Activated T-helper 9 cell treated with anti-CD3 and anti-CD28 coated beads, Interleukin-2, amount 50 U/mL, for 16 hours (primary cell): ENCODE measurements at places on chromosomes 12 and 14.

DNA sequence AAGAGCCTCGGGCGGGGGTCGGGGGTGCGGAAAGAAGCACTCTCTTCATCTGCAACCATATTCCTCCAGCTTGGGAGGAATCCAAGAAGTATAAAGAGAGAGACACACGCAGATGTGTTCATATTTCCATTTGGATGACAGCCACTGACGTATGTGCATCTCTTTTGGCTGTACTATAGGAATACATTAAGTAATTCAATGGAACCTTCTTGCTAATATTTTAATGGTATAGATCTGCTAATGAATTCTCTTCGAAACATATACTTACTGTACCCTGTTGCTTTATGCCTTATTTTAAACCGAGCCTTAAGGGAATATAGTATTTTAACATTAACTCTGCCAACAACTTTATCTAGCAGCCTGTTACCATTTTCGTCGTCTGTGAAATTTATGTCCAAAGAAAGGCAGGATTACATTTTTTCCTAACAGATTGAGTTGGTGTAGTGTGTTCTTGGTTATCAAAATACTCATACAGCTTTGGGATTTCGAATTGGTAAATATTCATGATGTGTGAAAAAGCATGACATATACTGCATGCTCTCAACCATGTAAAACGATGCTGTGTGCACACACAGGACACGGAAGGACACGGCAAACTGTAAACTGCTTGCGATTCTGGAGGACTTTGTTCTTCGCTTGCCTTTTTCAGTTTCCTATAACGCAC is 84.5 kb downstream of the CCDC88C start:
- no peak for DNase-seq

- no peak for DNase-seq
These were observed 50.0 kb downstream of the FIGNL2 start for GRCh38 chr12:51798501-51798900.

DNA sequence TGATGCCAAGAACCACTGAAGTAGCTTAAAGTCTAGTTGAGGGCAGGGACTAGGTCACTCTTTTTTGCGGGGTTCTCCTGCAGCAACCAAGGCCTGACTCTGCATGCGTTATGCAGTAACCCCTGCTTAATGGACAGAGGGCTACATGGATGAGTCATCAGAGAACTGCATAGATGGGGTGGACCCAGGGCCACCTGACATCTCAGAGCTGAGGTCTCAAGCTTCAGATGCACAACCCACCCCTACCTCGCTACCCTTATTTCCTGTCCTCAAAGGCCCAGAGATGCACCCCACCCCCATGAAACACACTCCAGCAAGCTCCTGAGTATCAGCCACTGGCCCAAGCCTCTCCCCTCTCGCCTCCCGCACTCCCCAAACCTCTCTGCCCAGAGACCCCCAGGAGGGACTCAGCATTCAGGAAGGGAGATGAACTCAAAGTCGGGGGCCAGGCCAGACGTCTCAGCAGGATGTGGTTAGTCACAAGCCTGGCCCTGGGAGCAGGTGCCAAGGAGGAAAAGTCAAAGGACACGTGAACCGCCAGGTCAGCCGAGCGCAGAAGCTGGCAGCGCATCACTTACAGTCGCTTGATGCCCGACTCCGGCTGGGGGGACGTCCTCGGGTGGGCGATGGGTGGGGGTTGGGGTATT is 25.8 kb downstream of the SNRNP35 start:
- DNase-seq = no peak

DNA sequence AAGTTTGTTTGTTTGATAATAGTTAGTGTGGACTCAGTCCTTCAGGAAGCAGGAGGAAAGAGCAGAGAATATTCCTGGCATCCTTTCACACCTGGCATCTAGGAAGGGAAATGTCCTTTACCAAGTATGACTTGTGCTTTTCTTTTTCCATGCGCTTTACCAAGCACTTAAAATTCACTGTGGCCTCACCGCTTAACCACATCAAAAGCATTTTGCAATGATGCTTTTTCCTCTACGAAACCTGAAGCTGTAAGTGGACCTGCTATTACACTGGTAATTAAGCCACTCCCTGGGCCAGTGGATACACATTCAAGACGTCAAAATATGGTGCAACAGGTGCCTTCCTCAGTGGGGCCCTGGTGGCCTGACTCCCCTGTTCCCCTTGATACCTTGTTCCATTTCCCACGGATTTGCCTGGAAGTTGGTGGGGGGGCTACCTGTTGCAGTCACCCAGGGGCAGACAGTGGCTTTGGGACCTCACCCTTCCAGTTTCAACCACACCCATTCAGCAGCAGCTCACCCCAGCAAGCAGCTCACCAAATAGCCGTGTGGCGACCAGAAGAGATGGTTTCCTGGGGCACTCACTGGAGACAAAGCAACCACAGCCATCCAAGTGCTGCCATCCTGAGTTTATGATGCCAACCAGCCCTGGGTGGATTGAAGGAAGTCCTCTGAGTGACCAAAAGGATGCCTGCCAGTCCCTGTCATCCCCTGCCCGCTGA is 14.2 kb upstream of the FZD10 start:
- DNase-seq = no peak

DNA sequence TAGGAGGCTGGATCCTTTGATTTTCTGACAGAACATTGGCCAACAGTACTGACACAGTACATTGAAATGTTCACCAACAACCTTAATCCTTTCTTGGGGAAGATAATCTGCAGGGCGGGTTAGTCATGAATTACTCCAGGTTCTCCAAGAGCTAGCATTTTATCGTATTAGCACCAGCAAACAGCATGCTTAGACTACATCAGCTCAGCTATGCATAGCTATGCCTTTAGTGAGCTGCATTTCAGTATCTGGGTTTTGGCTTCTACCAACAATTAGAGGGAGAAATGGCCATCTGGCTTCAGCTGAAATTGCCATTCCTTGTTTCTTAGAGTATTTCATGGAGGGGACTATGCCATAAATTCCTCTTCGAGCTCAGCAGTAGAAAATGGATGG is 33.8 kb downstream of the SAMD4A start:
- no peak for DNase-seq

DNA sequence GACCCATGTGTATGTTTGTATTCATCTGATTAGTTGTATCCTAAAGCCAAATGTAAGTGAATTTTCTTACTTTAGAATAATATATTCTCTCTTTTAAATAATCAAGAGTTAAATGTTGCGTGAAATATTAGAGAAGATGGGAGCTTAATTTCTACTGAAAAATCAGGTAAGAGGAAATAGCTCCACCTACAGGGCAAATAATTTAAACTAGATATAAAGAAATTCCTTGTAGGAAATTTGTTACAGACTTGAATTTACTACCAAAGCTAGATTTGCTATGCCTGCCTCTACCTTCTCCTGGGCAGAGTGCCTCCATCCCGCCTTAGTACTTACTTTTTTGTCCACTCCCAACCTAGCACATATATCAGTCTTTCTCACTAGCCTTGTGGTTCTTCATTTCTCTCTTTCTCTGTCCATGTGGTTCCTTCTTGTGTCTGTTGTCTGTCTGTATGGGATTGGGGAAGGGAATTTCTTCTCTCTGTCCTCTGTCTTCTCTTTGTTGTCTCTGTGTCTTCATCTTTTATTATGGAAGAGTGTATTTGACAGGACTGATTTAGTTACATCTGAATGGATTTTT is 44.7 kb downstream of the PALS1 start:
- DNase-seq = no peak

DNA sequence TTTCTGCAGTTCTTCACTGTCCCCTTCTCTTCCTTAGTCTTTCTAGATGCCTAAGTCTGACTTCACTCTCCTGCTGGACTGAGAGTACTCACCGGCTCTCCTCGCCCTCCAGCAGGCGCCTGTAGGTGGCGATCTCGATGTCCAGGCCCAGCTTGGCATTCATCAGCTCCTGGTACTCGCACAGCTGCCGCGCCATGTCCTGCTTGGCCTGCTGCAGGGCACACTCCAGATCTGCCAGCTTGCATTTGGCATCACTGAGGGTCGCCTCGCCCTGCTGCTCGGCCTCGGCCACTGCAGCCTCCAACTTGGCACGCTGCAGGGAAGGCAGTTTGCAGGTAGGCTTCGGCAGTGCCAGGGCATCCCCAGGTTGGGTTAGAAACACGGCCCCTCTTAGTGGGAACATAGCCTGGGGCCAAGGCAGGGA is 5.2 kb downstream of the KRT84 start:
- no peak for DNase-seq

- no peak for DNase-seq
These were observed 2.5 kb upstream of the PSMC1 start for GRCh38 chr14:90253826-90254225.

DNA sequence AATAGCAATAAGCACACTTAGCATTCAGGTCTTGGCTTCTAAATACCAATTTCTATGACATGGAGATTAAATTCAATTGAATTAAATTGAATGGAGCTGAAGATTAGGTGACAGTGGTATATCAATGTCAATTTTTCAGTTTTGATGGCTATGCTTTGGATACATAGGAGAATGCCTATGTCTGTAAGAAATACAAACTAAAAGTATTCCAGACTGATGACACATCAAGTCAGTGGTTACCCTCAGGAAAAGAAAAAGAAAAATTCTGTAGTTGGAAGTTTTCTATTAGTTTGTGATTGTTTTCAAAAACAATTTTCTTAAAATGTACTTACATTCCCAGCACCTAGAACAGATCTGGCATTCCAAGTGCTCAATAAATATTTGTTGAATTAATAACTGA is 4.9 kb upstream of the DCAF4 start:
- no peak for DNase-seq

GRCh38 chr14:19823765-19824164 is 20.2 kb downstream of the OR4N2 start:
- DNase-seq = no peak
